Central memory CD4-positive, alpha-beta T cell (primary cell): ENCODE measurements at places on chromosomes 1 and 21.
A peak's percentile ranks its signal among the peaks of the same experiment; 100 is the strongest.

DNA sequence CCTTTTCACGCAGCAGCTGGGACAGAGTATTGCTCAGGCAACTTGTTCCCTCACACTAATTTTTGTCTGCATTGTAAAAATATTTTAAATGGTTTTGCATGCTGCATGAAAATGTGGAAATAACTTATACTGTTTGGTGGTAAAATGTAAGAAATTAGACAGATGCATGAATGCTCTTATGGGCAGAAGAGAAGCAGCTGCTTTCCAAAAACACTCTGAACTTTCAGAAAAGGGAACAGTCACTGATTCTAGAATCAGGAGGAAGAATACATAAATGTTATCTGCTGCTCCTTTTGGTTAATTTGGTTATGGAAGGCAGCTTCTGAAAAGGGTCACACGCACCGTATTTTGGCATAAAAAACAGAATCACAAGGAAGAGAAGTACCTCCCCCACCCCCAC is 87.0 kb upstream of the RUNX1 start:
- DNase-seq: no peak

DNA sequence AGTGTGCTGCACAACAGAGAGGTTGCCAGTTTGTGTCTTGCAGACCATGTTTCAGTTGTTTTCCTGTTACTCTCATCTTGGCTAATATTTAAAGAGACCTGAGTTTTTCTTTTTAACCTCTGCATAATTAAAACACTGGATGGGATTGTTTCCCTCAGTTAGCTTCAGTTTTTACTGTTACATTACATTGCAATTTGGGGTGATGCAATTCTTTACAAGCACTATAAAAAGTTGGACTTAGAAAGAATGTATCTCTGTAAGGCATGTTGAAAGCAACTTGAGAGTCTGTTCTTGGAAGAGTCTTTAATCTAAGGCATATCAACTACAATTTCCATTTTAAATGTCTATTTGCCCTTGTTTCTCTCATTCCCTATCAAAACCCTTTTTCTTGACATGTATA is 99.1 kb downstream of the DNM3 start:
- DNase-seq: no peak

DNA sequence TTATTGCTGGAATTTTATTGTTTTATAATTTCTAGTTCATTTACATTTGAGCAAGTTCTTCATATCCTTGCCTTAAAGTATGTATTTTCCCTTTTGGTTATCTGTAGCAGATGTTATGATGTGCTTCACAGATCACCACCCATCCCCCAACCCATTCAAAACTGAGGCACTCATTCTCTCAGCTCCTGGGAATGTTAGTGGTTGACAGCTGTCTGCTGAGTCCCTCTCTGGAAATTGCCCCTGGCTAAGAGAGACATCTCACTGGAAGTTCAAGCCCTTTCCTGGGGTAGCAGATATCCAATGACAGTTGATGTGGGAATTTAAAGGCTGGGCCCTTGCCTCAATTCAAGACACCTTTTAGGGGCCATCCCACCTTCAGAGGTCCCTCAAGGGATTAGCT is 4.3 kb upstream of the DPYD start:
- no peak for DNase-seq

DNA sequence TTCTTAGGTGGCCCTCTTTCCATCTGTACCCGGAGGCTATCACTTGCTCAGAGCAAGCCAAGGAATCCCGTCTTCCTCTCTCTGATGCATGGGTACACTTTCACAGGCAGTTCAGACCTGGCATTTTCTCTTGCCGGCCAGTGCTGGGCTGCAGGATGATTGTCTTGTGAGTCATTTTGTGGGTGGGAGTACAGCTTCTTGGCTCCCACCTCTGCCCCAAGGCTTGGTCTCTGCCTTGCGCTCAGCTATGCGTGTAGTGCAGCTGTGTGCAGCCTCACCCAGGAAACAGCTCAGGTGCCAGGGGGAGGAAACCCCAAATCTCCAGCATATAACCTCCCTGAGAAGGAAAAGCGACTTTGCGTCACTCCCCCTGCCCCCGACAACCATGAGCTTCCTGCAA is 3.9 kb upstream of the AJAP1 start:
- DNase-seq: no peak

DNA sequence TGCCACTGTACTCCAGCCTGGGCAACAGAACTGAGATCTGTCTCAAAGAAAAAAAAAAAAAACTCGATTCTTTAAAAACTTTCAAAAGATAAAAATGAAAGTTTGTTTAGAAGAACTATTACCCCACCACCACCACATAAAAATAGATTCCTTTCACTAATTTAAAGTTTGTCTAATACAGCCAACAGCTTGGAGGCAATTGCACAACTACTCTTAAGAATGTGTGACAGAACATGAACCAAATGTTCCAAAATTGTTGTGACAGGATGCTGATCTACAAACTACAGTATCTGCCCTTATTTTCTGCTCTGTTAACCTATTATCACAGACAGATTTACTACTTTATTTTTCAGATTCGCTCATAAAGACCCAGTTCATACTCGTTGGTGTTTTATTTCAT is 5.5 kb upstream of the TGFBR3 start:
- DNase-seq: no peak

GRCh38 chr1:101152633-101153032 is 84.2 kb upstream of the S1PR1 start:
- no peak for DNase-seq

DNA sequence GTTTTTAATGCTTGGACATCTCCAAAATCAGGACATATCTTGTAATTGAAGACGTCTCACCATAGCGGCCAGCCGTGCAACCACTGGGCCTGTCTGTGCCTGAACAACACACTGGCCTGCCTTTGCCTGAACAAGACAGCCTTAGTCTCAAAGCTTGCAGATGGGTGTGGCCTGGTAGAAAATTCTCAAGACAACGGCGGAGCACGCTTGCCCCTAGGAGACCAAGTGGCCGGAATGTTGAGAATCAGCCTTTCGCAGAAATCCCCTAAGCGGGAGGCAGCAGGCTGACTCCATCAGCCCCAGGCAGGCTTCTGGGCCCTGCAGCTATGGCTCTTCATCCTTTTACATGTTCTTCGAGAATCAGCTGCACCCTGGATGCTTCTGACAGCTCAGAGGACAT is 98.0 kb upstream of the C1orf174 start:
- no peak for DNase-seq

DNA sequence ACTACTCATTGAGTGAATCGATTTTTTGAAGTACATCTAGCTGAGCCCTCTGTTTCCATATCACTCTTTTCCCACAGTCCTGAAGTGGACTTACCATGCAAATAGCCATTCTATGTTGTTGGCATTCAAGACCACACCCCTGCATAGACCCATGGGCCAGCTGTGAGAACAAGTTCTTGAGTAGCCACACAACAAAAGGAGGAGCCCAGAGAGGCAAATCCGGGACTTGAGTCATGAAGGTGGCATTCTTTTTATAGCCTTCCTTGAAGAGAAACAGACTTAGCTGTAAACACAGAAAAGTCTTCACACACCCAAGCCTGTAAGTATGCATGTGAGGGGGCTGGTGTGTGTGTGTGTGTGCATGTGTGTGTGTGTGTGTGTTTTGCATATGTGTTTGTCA is 13.8 kb upstream of the SPRR5 start:
- no peak for DNase-seq

- no peak for DNase-seq
Measured at GRCh38 chr21:28633839-28634555, 358.7 kb downstream of the LTN1 start.

DNA sequence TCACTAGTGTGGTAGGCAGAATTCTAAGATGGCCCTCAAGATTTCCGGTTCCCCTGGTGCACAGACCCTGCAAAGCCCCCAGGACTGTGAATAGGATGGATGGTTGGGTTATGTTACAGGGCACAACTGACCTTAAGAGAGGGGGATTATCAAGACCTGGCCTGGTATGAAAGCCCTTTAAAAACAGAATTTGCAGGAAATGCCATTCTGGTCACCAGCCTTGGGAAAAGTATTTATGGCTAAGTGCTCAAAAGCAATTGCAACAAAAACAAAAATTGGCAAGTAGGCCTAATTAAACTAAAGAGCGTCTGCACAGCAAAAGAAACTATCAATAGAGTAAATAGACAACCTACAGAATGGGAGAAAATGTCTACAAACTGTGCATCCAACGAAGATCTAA is 144.7 kb upstream of the EDN2 start:
- DNase-seq: no peak

DNA sequence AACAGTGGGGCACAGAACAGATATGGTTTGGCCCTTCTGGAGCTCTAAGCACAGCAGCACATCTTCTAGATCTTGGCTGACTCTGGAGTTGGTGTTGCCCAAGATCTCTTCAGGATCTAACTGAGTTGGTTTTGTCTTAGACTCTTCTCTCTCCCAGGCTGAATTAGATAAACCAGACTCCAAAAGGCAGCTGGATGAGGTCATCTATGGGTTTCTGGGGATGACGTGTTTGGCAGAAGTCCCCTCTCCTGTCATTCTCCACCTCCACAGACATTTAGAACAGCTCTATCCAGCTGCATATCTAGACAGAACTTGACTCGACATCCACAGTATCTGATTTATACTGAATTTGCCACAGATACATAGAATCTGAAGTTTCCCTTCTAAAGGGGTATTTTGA is 75.3 kb downstream of the ST6GALNAC5 start:
- no peak for DNase-seq

DNA sequence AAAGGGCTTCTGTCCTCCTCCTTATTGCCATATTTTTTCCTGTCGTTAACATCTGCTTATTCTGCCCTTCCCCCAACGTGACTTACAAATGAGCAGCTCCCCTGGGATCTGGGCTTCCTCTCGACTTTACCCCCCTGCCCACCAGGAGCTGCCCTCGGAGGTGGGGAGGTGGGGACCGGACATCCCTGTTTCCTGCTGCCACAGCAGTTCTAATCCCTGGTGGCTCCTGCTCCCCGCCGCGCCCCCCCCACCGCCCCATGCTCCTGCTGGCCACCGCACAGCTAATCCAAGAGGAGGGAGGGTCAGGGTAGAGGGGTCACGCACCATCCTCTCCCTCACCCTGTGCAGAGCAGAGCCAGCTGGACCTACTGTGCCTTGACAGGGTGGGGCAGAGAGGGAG is 4.4 kb upstream of the SLC27A3 start:
- no peak for DNase-seq

GRCh38 chr21:37264808-37265207 is 2.3 kb downstream of the VPS26C start:
- DNase-seq: no peak

GRCh38 chr1:36014722-36015220 is 69.1 kb upstream of the TEKT2 start:
- DNase-seq: no peak

- no peak for DNase-seq
Measured at GRCh38 chr1:70207492-70207891, 2.1 kb upstream of the LRRC40 start.

GRCh38 chr1:43067977-43068751 is 103.9 kb downstream of the EBNA1BP2 start:
- peak; percentile 9 for DNase-seq

DNA sequence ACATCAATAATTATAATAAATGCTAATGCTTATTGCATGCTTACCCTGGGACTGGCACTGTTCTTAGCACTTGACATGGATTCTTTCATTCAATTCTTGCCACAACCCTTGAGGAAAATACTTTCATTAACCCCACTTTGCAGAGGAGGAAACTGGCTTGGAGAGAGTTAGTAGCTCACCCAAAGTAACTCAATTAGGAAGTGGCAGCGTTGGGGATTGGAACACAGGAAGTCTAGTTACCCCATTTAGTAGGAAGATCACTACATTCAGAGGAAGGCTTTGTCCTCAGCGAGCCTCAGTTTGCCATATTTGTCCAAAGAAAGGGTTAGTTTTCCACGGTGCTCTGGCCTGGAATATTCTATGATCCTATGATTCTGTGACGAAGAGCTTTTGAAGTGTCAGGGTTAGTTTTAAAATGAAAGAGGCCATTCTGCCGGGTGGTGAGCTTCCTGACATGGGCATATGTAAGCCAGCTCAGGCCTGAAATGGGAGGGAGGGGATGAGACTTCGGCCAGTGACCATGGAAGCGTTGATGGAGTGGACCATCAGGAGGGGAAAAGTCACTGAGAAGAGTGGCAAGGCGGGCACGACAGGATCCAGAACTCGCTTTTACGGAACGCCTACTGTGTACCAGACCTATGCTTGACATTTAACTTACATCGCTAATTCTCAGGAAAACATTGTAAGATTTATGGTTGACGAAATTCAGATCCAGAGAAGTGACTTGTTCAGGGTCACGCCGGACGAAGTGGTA is 28.2 kb upstream of the EPB41 start:
- no peak for DNase-seq

GRCh38 chr1:89953131-89953626 is 41.7 kb upstream of the ZNF326 start:
- peak; percentile 13 for DNase-seq

DNA sequence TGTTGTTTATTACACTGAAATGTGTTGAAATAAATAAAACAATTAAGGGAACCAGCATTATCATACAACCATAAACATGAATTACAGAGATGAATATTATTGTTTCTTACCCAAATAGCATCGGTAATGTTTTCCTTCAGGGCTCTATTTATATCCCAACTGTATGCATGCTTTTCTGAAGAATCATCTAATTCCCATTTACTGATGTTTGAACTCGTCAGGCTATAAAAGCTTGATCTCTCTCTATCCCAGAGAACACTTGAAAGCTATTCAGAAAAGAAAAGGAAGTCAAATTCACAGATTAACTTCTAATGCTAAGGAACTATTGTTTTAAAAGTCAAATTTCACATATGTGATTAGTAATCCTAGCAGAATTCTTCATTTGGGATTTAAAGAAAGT is 12.4 kb downstream of the NUP133 start:
- DNase-seq: no peak

GRCh38 chr1:241888232-241888631 is 40.2 kb downstream of the EXO1 start:
- DNase-seq: no peak

DNA sequence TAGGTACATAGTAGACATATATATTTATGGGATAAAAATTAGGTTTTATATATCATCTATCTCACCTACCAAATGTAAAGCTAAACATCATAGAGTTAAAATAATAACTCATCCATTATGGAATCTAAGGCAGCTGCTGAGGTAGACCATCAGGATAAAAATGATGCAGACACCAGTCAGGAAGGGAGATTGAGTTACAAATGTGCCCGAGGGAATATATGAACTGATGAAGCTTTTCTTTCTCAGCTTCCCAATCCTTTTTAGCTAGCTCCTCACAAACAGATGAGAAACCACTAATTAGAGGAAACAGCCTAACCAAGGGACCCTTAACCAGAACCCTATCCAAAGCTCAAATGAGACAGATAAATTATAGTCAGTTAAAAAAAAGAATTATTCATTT is 20.9 kb downstream of the TTLL7 start:
- DNase-seq: no peak

DNA sequence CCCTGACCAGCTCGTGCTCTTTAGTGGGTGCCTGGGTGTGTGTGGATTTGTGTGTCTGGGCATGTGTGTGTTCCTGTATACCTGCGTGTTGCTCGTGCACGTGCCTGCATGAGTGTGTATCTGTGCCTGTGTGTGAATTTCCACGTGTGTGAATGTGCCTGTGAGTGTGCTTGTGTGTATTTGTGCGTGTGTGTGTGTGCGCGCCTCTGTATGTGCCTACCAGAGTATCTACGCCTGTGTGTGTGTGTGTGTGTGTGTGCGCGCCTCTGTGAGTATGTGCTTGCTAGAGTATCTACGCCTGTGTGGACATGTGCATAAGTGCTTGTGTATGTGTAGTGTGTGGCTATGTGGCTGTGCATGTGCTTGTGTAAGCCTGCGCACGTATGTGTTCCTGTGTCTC is 691 bp upstream of the SELENBP1 start:
- no peak for DNase-seq
